ENCODE measurements at places on chromosomes 5 and 9.

DNA sequence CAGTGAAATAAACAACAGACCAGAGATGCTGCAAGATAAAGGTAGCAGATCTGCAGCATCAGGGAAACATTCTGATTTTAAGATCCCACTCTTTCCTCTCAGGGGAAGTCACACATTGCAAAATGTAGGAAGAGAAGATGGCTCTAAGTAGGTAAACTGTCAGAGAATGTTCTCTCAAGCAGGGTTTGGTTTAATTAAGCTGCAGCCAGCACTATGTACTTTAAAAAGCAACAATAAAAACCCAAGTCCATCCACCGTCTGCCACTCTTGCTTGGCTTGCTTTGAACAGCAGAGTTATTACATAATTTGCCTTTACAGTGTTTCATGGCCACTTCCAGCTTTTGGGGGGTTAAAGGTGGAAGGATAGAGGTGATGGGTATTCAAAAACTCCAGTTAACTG lies 343.2 kb upstream of the DAP start:
- DNase-seq: no peak

GRCh38 chr5:114056185-114056538 lies 305.7 kb upstream of the KCNN2 start:
- no peak for DNase-seq

- DNase-seq: no peak
Measured at GRCh38 chr5:141605523-141606277, 13.1 kb downstream of the DIAPH1 start.

- DNase-seq: no peak
Measured at GRCh38 chr5:33445798-33446197, 5.0 kb downstream of the TARS1 start.

DNA sequence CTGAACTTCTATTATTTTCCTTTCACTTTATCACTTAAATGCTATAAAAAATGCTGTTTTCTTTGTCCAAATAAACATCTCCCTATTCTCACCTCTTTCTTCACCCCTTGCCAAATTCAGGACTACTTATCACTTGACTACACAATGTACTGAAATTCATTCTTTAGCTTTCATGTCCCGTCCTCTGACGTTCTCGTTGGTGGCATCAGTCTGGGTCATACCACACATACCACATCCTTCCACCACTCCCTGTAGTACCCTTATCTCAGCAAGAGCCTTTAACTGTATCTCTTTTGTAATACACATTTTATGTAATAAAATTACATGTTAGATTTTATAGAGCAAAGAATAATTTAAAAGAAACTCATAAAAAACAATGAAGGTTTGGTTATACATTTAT lies 231.1 kb upstream of the PAPPA start:
- no peak for DNase-seq

DNA sequence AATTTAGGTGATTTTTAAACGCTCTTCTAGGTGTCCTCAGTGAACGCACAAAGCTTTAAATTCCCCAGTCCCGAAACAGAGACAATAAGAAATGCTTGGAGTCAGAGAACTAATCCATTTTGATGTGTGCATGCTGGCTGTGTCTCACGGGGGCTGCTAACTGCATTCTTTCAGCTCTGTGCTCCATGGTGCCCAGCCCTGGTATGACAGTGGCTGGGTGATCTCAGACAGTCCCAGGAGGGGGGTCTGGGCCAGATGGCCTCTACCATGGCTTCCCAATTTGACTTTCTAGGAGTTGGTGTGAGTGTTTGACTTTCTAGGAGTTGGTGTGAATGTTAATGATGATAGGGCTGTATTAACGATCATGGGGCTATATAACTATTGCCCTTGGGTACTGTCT lies 12.1 kb downstream of the OLFM1 start:
- no peak for DNase-seq

- no peak for DNase-seq
Measured at GRCh38 chr5:134025786-134026185, 21.0 kb upstream of the VDAC1 start.

GRCh38 chr9:108812396-108813025 lies 43.3 kb downstream of the ACTL7B start:
- DNase-seq: peak; percentile 29

- DNase-seq: no peak
Measured at GRCh38 chr5:1392801-1393565, 48.1 kb upstream of the CLPTM1L start.

DNA sequence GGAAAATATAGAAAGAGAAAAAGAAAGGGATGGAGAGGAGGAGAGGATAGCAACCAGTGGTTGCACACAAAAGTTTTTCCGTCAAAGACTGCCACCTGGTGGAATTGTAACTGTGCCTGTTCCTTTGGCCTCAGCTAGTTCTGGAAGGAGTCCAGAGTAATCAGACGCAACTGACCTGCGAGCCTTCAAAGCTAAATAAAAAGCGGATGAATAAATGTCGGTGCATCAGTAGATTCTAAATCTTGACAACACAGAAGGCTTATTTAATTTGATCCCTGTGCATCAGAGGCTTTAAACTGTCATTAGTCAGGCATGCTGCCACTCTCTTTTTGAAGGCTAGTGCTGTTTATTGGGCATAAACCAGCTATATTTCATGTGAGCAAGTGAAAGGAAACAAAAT lies 132.9 kb upstream of the ACO1 start:
- peak; percentile 82 for DNase-seq

DNA sequence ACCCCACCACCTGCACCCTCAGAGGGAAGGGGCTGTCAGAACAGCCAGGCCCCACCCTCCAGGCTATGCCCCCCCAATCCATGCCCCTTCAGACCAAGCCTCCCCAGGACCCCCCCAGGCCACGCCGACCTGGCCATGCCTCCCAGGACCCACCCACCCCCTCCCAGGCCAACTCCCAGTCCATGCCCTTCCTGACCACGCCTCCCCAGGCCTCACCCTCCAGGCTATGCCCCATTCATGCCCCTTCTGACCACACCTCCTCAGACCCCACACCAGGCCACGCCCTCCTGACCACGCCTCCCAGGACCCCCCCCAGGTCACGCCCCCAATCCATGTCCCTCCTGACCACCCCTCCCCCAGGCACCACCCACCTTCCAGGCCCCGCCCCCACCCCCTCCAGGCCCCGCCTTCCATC lies 27.6 kb downstream of the TPPP start:
- no peak for DNase-seq

DNA sequence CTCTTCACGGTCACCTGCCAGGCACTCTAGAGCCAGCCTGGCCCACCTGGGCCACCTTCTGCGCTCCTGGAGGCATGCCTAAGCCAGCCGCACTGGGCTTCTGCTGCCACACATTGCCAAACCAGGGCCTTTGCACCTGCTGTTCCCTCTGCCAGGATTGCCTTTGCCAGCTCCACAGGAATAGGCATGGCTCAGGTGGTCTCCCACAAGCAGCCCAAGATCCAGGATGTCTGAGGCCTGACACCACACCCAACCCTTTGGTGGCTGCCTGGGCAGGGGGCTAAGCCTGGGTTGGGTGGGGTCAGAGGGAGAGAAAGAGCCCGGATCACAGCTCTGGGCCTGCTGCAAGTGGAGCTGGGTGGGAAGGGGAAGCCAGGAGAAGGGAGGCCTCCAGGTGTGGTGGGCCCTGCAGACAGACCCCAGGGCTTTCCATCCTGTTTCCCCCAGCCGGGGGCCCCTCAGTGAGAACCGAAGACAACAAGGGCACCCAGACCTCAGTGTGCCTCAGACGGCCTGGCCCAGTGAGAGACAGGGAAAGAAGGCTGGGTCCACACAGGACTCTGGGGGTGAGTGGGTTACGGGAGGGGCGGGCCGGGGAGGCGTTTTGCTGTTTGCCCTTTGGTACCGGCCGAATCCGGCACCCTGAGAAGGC lies 672 bp upstream of the SUSD3 start:
- DNase-seq: no peak

DNA sequence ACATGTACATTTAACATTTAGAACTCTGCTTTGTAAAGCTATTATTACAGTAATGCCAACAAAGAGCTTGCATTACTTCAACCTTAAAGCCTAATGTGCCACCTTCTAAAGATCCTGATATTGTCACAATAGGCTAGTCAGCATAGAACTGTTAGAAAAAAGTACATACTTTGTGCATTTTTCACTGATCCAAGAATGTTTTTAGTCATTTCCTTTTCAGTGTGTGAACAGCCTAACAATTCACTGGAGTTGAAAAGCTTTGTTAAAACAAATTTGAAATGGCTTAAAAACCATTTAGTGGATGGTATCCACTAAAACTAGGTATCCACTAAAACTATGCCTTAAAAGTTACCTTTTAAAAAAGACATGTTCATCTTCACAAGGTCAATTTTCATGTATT lies 4.5 kb downstream of the RPS6 start:
- DNase-seq: no peak

GRCh38 chr5:2748179-2748860 lies 3.2 kb downstream of the IRX2 start:
- DNase-seq: no peak

- no peak for DNase-seq
Measured at GRCh38 chr9:117543089-117543488, 128.2 kb upstream of the ASTN2 start.

- no peak for DNase-seq
Measured at GRCh38 chr9:135671591-135672041, 8.5 kb downstream of the LCN9 start.

- DNase-seq: no peak
Measured at GRCh38 chr9:134381671-134382516, 55.6 kb downstream of the RXRA start.

DNA sequence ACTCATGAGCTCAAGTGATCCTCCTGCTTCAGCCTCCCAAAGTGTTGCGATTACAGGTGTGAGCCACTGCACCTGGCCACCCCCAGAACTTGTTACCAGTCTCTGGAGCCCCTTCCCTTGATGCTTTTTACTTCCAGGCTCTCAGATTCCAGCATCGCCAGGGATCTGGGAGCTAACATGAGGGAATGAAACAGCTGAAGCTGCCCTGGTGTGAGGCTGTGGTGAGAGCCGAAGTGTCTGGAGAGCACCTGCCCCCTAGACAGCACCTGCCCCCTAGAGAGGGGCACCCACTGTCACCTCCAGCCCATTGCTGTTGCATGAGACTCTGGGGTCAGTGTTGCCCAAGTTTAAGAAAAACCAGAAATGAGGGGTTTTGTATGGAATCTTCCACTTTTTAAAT lies 124.3 kb upstream of the SAP30L start:
- DNase-seq: no peak

- DNase-seq: no peak
Measured at GRCh38 chr9:132840980-132841379, 37.1 kb downstream of the AK8 start.

- DNase-seq: no peak
Measured at GRCh38 chr5:98397081-98397480, 376.4 kb upstream of the RGMB start.

GRCh38 chr5:149475777-149476176 lies 75.5 kb downstream of the CSNK1A1 start:
- no peak for DNase-seq

DNA sequence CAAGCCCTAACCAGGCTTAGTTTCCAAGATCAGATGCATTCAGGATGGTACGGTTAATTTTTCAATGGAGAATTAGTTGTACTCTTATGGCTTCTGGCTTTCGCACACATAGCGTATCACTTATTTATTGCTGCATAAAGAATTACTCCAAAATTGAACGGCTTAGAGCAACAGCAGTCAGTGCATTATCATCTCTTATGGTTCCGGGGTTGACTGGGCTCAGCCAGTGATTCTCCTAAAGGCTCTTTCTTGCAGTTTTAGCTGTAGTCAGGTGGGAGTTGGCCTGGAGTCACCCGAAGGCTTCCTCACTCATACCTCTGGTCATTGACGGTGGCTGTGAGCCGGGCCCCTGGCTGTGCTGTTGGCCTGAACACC lies 595 bp upstream of the GRHPR start:
- DNase-seq: no peak

DNA sequence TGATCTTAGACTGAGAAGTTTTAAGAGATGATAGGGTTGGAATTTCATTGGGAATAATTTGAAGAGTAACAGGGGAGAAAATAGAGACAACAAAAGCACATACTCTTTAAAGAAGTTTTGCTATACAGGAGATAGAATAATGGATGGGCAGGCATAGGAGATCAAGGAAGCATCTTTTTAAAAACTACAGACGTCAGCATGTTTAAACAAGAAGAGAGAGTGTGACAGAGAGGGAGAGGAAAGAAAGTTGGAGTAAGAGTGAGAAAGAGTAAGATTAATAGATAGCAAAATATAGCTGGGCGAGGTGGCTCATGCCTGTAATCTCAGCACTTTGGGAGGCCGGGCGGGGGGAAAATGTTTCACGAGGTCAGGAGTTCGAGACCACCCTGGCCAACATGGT lies 5.3 kb upstream of the LVRN start:
- no peak for DNase-seq

GRCh38 chr5:133406208-133406976 lies 205.9 kb downstream of the FSTL4 start:
- no peak for DNase-seq

GRCh38 chr5:89343666-89344065 lies 460.7 kb upstream of the MEF2C start:
- DNase-seq: peak; percentile 38

- peak; percentile 50 for DNase-seq
Measured at GRCh38 chr9:18824095-18824666, 208.8 kb downstream of the SAXO1 start.

- DNase-seq: peak; percentile 58
Measured at GRCh38 chr9:83937861-83938455, 16.7 kb upstream of the KIF27 start.

GRCh38 chr5:71632168-71632567 lies 45.0 kb downstream of the MCCC2 start:
- no peak for DNase-seq

DNA sequence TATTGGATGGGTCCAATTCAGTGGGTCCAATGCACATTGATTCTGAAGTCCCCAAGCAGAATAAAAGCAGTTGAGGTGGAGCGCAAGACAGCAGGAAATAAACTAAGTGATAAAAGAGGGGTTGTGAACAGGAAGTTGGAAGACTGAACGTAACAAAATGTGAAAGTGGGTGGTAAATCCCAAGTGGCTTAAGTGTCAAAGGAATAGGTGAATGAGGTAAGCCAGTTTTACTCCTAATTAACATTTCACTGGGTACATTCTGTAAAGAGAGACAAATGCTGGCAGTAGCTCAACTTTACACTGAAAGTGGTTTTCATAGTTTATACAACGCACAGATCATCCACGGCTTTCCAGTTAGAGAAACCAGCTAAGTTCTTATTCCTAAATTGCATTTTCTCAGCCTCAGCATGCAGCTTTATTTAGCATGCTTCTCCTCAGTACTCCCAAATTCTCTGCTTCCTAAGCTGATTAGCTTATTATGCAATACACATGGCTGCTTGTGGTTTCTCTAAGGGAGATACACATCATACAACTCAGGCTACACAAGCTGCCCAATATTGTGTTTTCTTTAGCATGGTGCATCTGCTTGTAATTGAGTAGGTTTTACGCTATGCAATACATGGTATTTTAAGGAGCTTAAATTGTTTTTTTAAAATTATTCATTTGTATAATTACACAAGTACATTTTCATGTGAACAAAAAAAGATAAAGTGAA lies 34.2 kb upstream of the HSD17B4 start:
- DNase-seq: no peak

DNA sequence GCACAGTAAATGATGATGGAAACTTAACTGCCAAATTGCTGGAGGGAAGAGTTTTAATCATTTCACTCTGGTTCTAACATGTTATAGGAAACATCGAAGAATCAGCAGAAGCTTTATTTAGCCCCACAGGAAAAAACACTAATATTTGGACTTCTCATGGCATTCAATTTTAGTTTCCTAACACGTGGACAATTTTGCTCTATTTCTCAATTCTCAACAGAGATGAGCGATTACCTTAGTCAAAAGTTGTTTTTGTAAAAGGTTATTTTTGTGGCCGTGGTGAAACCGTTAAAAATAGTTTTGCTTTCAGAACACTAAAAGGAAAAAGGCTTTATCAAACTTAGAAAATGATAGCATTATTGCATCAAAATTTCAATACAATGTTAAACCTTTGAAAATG lies 235.2 kb downstream of the PLK2 start:
- DNase-seq: no peak
